ENCODE measurements at places on chromosomes 6 and 20.

- no peak for DNase-seq
These were observed 81.0 kb downstream of the ERMARD start for GRCh38 chr6:169832247-169832948.

DNA sequence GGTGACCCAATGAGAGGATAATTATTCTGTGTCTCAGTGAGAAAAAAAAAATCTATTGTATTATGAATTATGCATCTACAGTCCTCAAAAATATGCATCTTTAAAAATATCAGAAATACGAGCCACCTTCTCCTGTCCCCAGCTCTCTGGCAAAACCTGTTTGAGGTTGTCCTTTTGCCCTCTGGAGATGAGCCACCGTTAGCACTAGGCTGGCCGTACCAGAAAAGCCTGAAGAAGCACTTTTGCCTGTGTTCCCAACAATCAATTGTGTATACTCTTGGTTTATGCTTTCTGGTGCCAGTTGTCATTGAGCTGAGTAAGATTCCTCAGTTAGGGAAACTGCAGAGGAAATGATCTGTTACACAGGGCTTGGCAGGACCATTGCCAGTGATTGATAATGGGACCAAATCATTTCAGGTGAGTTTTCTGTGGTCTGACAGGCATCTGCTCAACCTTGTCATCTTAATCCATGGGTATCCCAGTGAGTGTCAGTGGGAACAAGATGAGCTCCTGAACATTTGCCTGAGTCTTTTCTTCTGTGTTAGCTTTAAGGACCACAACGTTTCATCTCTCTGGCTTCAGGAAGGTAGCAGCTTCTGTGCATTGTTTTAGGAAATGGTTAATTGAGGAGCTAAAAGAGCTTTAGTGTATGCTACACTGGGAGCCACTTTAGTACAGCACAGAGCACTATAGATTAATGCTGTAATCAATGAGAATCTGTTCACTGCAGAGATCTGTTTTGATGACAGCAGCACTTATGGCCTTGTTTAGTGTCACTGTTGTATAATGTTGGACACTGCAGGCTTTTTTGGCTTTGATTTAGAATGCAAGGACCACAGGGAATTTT is 330.1 kb downstream of the RIMS1 start:
- no peak for DNase-seq

DNA sequence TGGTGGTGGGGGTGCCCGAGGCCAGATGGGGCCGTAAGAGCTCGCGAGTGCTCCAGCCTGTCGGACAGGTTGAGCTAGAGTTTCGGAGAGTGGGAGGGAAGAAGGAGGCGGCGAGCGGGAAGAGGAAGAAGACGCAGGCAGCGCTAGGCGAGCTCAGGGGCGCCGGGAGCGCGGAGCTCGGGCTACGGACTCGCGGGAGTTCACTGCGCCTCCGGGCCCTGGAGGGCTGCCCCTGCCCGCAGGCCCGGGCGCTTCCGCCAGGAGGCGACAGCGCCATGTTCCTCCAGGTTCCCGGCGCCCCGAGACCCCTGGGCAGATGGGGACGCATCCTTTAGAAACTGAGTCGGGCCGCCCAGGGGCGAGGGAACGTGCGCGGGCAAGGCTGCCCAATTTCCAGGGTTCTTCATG is 984 bp downstream of the TFAP2C start:
- no peak for DNase-seq

DNA sequence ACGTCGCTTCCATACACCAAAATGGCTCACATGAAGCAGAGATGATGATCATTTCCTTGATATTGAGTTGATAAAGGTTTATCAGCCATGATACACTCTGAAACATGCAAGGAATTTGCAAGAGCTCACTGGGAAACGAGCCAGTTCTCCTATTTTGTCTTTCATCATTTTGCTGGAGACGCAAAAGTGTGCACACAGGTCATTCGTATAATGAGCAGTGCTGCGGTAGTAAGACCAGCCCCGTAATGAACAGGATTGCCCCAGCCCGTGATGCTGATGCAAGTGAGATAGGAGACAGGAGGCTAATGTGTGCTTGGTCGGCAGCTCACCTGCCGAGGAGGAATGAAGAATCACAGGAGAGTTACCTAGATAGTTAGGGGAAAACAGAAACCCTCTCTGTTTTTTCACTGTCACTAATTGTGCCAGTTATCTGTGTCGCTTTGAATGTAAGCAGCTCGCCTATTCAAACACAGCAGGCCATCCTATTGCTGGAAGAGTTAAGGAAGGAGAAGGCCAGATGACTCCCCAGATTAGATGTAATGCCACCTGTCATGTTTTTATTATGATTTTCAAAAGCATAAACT is 391.8 kb downstream of the SAMD5 start:
- DNase-seq: peak; percentile 2

DNA sequence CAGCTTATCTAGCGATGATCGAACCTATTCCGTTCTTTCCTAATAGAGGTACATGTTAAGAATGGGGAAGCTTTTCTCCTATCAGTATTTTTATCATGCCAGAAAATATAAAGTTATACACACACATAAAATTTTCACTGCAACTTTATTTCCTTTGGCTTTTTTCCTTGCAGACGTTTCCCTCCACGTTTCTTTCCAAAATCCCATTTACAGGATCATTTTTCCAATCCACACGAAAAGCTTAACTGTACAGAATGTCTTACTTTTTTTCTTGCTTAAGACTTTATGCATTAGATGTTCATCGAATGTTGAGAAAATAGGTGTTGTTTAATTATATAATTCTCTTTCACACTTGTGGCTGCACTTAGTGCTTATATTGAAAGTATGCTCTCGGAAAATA is 62.9 kb upstream of the HDGFL1 start:
- no peak for DNase-seq

- peak; percentile 16 for DNase-seq
These were observed 159.8 kb downstream of the TFAP2C start for GRCh38 chr20:56788671-56789610.

- DNase-seq: no peak
These were observed 1.9 kb downstream of the DDAH2 start for GRCh38 chr6:31727034-31727716.
